ENCODE measurements at places on chromosomes 12 and 14.
A peak's percentile ranks its signal among the peaks of the same experiment; 100 is the strongest.

DNA sequence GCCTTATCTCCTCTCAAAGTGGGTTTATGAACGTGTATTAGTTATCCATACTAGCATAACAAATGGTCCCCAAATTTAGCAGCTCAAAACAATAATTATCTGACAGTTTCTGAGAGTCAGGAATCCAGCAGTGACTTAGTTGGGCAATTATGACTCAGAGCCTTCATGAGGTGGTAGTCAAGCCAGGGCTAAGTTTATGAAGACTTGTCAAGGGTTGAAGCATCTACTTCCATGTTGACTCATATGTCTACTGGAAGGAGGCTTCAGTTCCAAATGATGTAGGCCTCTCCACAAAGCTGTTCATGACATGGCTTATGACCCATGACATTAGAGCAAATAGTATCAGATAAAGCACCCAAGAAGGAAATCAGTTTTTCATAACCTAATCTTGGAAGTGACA lies 73.2 kb downstream of the IPO8 start:
- no peak for DNase-seq

GRCh38 chr12:115135800-115136211 lies 451.8 kb upstream of the TBX3 start:
- DNase-seq: no peak

- no peak for DNase-seq
These were observed 227.8 kb downstream of the ZFP36L1 start for GRCh38 chr14:68564826-68565759.

- peak; percentile 57 for DNase-seq
These were observed 1.4 kb upstream of the CCDC85C start for GRCh38 chr14:99605299-99605961.

DNA sequence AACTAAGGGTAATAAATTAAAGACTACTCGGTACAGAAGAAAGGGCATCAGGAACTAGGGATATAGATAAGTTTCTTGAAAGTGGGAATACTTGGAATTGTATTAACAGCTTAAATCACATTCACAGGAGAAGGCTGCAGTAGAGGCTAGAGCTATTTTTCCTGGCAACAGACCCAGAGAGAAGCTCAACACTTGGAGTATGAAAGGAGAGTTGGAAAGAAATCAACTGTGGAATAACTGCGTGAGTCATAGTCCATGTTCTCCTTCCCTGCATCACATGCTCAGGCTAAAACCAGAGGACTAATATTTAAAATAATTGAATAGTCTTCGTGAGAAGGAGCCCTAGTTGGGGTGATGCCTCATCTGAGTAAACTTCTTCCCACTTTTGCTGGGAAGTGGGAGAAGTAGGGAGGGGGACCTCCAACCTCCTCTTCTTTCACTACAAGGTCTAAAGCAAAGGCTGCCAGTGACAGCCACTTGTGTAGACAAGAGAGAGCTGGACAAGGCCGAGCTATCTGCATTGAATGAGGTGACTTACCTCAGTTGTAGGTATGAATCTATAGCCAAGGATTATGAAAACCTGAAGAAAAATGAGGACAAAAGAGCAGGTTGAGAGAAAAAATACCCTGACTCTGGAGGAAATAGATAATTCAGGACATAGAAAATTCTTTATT lies 32.7 kb downstream of the DYRK2 start:
- DNase-seq: no peak

DNA sequence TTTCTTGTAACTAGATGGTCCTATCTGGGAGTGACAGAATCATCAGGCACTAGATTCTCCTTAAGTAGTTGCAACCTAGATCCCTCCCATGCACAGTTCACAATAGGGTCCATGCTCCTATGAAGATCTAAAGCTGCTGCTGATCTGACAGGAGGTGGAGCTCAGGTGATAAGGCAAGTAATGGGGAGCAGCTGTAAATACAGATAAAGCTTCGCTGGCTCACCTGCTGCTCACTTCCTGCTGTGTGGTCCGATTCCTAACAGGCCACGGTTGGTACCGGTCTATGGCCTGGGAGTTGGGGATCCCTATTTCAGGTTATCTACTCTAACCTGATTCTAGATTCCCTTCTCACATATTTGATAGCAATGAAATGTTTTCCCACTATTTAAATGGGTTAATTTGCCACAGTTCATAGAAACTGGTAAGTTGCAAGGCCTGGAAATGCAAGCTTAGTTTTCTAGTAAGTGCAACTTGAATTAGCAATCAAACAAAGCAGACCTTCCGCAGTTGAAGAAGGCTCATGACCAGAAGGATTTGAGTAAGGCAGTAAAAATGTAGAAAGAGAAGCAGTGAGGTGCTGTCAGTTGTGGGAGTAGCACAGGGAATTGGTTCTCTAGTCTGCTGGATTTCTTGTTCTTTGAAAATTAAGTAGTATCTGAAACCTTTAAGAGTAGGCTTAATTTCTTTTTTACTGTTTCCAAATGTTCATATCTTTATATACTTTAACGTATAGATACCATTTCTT lies 332.3 kb downstream of the EGLN3 start:
- no peak for DNase-seq

- DNase-seq: no peak
These were observed 9.7 kb downstream of the PAWR start for GRCh38 chr12:79681008-79681590.

- DNase-seq: no peak
These were observed 38.8 kb downstream of the SLC15A5 start for GRCh38 chr12:16238661-16239060.

DNA sequence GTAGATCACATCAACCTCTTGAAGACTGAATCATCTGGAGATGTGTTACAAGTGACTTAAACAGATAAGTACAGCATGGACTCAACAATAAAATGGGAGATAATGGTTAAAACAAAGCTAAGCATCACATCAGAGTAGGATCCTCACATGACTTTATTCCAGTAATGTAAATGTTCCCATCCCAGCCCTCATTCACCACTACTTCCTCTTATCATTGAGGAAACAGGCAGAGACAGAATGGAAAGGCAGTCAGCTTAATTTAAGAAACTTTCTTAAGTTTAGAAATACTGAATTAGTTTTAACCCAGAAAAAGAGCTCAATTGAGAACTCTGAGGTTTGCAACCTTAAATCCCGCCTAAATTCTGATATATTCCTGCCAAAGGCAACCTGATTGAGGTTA lies 1.2 kb upstream of the ALG10 start:
- no peak for DNase-seq

- no peak for DNase-seq
These were observed 79.0 kb downstream of the DCAF5 start for GRCh38 chr14:69073915-69074314.

- no peak for DNase-seq
These were observed at the start of gene TMPRSS12 for GRCh38 chr12:50842637-50843493. Gene TMPRSS12 (plus strand): TSS chr12:50842926. CDS start chr12:50842965, 39 bp downstream.

DNA sequence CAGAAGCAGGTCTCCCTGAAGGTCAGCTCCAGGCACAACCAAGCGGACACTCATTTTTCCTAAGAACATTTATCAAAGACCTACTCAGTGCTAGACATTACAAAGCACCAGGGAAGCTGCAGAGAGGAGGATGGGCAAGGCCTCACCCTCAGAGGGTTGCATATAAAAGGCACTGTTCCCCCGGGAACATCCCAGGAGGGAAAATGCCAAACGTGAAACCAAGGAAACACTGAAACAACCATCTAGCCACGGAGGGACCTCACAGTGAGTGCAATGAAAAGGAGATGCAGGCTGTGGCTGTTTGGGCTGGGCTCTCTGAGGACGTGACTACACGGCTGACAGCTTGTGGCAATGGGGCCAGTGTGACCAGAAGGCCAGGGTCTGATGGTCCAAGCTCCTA lies 117.4 kb upstream of the VASH1 start:
- DNase-seq: no peak

GRCh38 chr14:22536853-22537338 lies 52.1 kb downstream of the DAD1 start:
- peak; percentile 28 for DNase-seq

DNA sequence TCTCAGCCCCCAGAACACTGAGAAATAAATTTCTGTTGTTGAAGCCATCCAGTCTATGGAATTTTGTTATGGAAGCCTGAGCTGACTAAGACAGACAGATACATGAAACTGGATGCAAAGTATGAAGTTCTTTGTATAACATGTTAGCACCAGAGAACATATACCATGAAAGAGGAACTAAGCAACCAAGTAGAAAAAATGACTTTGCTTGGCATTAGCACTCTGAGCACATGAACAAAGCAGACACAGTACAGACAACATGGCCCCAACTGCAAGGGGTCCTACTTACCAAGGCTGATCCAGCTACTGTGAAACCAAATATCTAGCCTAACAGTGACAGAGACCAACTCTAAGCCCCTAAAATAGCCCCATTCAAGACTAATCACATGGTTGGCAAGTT lies 13.8 kb downstream of the EXOC5 start:
- no peak for DNase-seq

GRCh38 chr12:75364919-75365318 lies 26.0 kb upstream of the GLIPR1L2 start:
- no peak for DNase-seq

GRCh38 chr14:50173891-50174290 lies 57.5 kb downstream of the SOS2 start:
- DNase-seq: no peak

DNA sequence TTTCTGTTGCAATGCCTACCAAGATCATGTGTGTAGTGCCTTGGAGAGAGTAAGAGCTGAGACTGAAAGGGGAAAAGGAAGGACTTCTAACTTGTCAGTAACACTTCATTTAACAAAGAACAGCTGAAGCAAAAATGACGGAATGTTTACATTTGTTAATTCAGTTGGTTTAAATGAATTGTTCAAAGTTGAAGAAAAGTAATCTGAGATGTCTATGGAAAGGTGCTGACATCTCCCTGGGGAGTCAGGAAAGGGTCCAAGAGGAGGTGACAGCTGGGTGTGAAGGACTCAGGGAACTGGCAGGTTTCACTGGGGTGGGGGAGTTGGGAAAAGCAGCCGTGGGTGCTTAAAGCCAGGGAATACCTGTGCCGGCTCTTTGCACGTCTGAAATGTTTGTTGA lies 7.9 kb downstream of the TMEM63C start:
- DNase-seq: no peak

- no peak for DNase-seq
These were observed 325.1 kb downstream of the AEBP2 start for GRCh38 chr12:19764408-19764807.

GRCh38 chr12:22083167-22083566 lies 37.1 kb downstream of the CMAS start:
- no peak for DNase-seq

DNA sequence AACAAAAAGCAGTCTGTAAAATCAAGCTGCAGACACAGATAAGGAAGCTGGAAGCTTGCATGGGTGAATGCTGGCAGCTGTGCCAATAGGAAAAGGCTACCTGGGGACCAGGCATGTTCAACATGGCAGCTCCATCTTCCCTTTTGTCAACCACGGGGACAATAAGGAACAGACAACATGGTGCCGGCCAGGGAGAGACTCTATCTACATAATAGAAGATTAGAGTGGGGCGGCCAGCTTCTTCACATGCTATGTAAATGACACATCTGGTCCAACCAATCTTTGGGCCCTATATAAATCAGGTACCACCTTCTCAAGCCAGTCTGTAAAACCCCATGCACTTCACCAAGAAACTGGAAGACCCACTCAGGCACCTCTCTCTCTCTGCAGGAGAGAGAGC lies 157.6 kb downstream of the SUDS3 start:
- no peak for DNase-seq

DNA sequence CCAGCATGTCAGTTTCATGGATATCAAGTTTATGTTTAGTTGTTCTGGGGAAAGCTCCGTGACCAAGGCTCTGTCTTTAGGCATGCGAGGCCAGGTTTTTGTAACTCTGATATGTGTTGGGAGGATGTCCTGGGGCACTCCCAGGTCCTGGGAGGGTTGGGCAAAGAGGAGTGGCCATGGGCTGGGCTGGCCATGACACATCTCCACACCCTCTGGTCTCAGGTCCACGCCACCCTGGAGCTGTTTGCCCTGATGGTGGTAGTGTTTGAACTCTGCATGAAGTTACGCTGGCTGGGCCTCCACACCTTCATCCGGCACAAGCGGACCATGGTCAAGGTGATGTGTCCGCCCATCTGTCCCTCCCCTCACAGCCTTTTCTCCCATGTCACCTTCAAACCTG lies 46.4 kb downstream of the TPCN1 start:
- DNase-seq: no peak

GRCh38 chr12:32360956-32361355 lies 38.4 kb upstream of the FGD4 start:
- DNase-seq: no peak

DNA sequence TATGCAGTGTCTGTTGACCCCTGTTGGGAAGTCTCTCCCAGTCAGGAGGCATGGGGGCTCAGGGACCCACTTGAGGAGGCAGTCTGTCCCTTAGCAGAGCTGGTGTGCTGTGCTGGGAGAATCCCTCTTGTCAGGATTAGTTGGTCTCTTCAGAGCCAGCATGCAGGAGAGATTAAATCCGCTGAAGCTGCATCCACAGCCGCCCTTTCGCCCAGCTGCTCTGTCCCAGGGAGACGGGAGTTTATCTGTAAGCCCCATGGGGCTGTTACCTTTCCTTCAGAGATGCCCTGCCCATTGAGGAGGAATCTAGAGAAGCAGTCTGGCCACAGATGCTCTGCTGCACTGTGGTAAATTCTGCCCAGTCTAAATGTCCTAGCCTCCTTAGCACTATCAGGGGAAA lies 13.1 kb upstream of the KLRC1 start:
- DNase-seq: no peak

DNA sequence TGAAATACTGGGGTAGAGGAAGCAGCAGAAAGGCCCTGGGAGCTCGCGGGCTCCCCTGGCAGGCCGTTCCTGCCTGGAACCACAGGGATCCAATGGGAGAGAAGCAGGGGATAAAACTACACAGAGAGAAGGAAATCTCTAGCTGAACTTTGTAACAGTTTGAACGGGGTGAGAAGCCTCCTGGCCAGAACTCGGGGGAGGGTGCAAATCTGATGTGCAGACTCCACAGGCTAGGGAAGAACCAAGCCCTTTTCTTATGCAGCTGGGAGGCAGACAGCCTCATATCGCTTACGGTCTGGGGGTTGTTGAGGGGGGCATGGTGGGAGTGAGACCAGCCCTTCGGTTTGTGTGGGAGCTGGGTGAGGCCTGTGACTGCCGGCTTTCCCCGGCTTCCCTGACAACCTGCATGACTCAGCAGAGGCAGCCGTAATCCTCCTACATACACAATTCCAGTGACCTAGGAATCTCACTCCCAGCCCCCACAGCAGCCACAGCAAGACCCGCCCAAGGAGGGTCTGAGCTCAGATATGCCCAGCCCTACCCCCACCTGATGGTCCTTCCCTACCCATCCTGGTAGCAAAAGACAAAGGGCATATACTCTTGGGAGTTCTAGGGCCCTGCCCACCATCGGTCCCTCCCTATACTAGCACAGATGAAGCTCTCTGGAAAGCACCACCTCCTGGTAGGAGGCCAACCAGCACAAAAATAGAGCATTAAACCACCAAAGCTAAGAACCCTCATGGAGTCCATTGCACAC lies 143.0 kb downstream of the TMTC1 start:
- DNase-seq: no peak

GRCh38 chr14:92613008-92613658 lies 99.6 kb downstream of the RIN3 start:
- peak; percentile 71 for DNase-seq

DNA sequence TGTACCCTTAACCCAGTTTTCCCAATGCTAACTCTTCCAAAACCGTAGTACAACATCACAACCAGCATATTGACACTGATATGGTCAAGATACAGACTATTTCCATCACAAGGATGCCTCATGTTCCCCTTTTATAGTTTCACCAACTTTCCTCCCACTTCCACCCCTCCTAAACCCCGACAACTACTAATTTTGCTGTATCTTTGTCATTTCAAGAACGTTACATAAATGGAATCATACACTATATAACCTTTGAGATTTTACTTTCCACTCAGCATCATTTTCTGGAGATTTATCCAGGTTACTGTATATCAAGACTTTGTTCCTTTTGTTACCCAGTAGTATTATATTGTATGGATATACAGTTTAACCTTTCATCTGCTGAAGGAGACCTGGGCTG lies 88.9 kb downstream of the MED13L start:
- DNase-seq: no peak
